Bronchial epithelial cell (primary cell): ENCODE measurements at places on chromosomes 4 and X.

- DNase-seq = no peak
Measured at GRCh38 chr4:147332091-147332490, 148.8 kb upstream of the EDNRA start.

DNA sequence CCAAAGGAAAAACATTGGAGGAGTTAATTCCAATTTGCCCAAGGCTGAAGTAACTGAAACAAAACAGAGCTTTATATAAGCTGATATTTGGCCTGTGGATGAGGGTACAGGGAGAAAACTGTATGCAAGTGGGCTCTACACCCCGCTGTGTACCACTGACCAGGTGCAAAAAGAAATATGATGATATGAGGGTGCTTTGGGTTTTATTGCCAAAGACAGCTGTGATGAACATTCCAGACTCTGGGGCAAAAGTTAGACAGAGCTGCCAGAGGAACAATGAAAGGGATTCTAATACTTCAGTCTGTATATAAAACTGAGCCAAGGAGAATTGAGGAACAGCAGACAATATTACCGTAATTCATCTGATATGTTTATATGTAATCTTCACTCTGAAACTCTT, 117.4 kb downstream of the MID1 start:
- DNase-seq = no peak

- no peak for DNase-seq
Measured at GRCh38 chr4:7876201-7876875, 63.3 kb downstream of the AFAP1 start.

GRCh38 chr4:163537114-163537513, 42.6 kb downstream of the TMA16 start:
- no peak for DNase-seq

DNA sequence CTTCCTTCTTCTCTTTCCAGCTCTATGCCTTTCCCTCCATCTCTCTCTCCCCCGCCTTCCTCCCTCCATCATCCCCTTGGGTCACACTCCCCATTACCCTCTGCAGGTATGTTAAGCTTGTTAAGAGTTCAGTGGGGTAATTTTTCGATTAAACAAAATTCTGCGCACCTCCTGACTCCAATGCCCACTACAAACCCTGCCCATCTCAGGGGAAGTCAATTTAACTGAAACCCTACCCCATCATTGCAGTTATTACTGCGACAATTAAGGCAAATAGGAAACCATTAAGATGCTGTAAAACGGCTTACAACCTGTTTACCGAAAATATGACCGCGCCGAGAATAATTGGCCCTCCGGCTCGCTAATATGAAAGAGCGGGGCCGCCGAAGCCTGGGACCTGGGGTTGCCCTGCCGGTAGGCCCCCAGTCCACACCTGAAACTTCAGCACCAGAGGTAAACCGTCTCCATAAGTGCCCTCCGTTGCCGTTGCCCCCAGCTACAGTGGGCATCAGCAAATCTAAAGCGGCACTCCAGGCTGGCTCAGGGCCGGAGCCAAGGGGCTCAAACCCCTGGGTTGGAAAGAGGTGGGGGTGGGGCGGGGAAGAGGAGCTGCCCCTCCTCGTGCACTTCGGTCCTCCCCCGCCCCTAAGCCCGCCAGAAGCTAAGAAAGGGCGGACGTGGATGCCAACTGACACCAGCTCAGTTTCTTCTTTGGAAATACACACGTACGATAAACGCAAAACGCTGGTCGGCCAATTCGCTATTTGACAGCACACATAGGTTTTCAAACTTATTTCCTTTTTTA, 4.8 kb downstream of the ARX start:
- no peak for DNase-seq

DNA sequence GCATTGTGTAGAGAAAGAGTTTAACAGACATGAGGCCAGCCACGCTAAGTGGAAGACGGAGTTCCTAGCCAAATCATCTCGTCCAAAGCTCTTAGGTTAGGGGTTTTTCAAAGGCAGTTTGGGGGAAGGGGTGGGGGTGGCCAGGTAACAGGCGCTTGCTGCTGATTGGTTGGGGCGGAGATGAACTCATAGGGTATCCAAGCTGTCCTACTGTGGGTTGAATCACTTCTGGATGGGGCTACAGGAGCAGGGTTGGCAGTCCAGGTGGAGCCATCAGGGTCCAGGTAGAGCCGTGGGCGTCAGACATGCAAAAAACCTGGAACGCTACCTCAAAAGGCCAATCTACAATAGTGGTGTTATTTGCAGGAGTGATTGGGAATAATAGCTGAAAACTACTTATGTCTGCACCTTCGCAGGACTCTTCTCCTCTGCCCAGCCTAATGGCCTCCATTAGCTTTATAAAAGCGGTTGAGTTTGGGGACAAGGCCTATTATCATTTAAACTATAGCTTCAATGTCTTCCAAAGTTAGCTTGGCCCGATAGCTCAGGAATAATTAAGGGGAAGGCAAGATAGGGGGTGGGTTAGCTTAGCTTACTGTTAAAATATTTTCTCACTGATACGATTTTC, 579.6 kb downstream of the NLGN4X start:
- DNase-seq = no peak

- no peak for DNase-seq
Measured at GRCh38 chr4:48367016-48367415, 25.7 kb downstream of the SLAIN2 start.
